ENCODE measurements at places on chromosomes 16 and 17.

- DNase-seq: no peak
Measured at GRCh38 chr16:49932434-49932833, 76.5 kb upstream of the ZNF423 start.

DNA sequence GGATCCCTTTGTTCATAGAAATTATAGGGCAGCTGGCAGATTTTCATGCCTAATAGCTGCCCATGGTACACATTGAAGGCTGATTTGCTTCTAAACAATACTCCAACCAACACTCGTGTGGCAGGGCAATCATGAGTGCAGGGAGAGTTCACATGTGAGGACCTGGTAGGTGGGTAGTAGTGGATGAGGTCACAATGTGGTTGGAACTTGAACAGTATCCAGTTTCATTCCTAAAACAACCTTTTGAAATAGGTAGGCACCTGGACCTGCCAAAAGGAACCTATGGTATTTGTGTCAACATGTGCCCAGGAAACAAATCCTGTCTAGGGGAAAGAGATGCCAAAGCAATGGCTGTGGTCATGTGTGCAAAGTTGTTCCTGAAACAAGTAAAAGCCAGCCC lies 32.8 kb downstream of the CCL4 start:
- no peak for DNase-seq

DNA sequence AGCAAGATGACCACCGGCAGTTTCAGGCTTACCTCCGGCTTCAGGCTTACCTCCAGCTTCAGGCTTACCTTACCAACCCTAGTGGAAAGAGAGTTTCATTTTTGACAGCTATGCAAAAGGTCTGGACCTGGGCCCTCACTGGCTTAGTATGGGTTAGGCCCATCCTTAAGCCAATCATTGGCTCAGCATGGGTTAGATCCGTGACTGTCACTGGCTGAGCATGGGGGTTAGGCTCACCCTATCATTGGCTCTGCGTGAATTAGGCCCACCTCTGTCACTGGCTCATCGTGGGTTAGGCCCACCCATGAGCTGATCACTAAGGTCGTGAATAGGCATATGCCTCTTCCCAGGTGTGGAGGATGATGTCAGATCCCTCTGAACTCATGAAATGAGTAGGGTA lies 8.1 kb downstream of the NDE1 start:
- no peak for DNase-seq

DNA sequence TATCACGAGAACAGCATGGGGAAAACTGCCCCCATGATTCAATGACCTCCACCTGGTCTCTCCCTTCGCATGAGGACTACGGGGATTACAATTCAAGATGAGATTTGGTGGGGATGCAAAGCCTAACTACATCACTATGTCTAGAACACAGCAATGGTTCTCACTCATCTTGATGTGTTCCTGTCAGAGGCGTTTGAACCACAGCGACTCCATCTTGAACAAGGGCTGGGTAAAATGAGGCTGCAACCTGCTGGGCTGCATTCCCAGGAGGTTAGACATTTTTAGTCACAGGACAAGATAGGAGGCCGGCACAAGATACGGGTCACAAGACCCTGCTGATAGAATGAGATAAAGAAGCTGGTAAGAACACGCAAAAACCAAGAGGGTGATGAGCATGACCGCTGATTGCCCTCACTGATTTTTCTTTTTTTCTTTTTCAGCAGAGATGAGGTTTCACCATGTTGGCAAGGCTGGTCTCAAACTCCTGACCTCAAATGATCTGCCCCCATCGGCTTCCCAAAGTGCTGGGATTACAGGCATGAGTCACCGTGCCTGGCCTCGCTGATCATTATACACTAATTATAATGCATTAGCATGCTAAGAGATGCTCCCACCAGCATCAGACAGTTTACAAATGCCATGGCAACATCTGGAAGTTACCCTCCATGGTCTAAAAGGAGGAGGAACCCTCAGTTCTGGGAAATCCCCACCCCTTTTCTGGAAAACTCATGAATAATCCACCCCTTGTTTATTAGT lies 3.0 kb upstream of the PPY start:
- no peak for DNase-seq

DNA sequence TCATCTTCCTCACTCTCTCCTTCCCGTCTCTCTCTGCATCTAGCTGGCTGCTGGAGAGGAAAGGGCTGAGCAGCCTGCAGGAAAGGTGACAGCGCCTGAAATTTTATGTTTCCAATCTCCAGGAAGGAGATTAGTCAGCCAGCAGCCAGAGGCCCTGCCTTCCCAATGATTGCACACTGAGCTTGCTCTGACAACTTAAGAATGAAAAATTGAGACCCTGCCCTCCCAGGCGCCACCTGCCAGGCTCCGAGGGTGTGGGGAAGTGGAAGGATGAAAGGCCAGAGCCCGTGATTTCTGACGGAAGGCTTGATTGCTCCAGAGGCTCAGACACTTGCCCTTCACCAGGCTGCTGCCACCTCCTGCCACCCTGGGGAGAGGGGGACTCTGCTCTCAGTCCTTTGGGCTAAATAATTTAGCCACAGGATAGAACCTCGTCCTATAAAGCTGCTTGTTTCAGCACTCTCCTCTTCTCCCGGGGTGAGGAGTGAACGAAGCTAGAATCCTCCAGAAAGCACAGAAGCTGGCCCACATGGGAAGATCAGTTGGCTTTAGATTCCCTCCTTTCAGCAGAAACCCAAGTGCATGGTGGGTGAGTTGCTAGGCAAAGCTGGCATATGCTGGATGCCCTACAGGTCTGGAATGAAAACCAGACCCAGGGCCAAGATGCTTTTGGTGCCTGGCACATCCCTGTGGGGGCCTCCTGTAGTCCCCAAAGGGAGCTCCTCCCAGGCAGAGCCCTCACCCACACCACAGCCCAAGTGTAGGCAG lies 33.5 kb downstream of the GRIN2C start:
- DNase-seq: no peak

DNA sequence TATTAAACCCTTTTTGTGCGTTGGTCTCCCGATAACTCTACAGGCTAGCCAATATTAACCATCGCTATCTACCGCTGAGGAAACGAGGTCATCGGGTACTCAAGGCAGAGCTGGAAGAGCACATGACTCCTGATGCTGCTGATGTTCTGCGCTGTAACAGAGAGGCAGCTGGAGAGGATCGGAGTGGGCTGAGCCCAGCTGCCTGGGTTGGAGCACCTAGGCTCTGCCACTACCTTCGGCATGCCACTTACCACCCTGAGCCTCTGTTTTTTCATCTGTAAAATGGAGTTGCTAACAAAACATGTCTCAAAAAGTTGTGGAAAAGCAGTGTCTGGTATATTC lies 432 bp upstream of the SLC46A1 start:
- no peak for DNase-seq

- DNase-seq: peak; percentile 12
Measured at GRCh38 chr17:79942591-79943346, 92.9 kb downstream of the TBC1D16 start.

DNA sequence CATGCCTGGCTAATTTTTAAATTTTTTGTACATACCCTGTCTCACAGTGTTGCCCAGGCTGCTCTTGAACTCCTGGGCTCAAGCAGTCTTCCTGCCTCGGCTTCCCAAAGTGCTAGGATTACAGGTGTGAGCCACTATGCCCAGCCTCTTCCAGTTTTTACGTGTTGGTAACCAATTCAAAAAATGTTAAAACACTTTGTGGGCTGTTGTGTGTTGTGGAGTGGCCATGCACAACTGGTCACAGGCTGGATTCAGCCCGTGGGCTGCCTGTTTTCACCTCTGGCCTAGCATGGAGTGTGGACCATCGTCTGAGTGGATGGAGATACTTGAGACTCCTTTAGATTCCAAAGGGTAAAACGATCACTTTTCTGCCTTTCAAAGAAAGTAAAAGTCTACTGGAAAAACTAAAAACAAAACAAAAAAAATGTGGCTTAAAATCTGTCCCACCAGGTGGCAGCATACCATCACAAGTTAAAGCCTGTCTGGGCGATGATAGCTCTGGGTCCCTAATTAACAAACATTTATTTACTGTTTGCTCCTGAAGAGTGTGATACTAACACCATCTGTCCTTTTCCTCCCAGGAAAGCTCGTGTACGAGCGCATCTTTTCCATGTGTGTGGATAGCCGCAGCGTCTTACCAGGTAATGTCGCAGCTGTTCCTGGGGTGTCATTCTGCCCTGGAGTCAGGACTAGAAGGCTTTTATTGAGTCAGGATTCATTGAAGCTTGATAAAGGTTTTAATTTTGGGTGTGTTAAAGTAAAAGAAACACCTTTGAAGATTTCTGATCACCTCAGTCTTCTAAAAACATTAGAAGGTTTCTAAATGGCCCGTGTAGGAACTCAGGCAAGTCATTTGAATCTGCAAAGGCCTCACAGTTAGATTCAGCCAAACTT lies 45.8 kb downstream of the VPS35L start:
- peak; percentile 39 for DNase-seq

- DNase-seq: no peak
Measured at GRCh38 chr16:67317853-67318252, 8.7 kb downstream of the KCTD19 start.

- DNase-seq: no peak
Measured at GRCh38 chr17:50767446-50767845, at the start of gene ANKRD40CL. Gene ANKRD40CL (minus strand): TSS chr17:50767518. CDS start chr17:50766913, 605 bp downstream.

- DNase-seq: no peak
Measured at GRCh38 chr17:73802314-73802713, 158.1 kb upstream of the SDK2 start.

GRCh38 chr16:65751622-65752521 lies 614.6 kb upstream of the CDH5 start:
- DNase-seq: no peak

DNA sequence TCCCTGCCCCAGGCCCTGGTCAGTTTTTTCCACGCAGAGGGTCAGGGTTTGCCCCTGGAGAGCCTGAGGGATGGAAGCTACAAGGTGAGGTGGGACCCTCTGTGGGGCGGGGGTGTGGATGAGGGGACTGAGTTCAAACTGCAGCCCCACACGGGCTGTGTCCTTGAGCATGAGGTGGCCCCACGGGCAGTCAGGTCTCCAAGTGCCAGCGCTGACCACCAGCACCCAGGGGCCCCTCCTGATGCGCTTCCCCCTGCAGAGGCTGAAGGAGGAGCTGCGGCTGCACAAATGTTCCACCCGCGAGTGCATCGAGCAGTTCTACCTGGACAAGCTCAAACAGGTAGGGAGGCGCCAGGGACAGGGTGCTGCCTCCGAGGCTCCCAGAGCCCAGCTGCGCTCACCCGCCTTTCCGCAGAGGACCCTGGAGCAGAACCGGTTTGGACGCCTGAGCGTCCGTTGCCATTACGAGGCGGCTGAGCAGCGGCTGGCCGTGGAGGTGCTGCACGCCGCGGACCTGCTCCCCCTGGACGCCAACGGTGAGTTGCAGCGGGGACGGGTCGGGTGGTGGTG lies 4.3 kb downstream of the TSR3 start:
- DNase-seq: no peak

DNA sequence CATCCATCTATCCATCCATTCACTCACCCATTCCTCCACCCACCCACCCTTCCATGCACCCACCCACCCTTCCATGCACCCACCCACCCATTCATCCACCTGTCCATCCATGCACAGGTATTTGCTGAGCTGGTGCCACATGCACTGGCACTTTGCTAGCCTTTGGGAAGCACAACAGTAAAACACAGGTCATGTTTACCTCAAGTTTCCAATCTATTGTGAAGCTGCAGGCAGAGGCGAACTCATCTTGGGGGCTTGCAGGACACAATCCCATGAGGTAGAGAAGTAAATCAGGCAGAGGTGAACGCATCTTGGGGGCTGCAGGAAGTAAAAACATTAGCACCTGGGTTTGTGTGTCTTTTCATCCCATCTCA lies 35.6 kb upstream of the CBFA2T3 start:
- DNase-seq: no peak

- no peak for DNase-seq
Measured at GRCh38 chr17:36578671-36579070, 13.0 kb upstream of the DHRS11 start.

GRCh38 chr17:34261568-34262337 lies 6.7 kb downstream of the CCL2 start:
- DNase-seq: no peak

- DNase-seq: no peak
Measured at GRCh38 chr17:68870976-68871375, 84.2 kb downstream of the ABCA8 start.

DNA sequence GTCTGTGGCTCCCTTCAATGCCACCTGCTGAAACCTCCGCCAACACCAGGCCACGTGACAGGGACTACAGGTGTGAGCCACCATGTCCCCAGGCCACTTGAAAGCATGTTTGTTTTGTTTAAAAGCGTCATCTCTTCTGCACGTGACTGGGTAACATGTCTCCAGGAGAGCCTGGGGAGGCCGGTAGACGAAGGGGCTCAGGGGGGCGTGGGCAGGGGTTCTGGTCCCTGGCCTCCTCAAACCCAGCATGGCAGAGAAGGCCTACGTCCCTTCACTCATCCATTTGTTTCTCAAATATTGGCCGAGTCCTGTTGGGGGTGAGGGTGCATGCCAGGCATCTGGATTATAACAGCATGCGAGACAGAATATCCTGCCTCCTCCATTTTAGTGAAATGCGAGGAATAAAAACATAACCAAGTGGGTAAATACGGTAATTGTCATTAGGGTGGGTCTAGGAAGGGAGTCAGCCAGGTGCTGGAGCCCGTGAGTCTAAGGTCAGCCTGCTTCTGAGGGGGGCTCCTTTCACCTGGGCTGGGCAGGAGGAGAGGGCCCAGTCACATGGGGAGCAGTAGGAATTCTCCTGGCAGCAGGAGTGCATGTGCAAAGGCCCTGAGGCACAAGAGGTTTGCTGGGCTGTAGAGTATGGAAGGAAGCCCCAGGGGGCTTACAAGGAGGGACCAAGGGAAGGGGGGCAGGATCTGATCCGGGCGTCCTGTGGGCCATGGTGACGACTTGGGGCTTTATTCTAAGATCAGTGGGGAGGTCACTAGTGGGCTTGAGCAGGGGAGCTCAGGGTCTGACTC lies 26.8 kb upstream of the CIBAR2 start:
- DNase-seq: no peak

DNA sequence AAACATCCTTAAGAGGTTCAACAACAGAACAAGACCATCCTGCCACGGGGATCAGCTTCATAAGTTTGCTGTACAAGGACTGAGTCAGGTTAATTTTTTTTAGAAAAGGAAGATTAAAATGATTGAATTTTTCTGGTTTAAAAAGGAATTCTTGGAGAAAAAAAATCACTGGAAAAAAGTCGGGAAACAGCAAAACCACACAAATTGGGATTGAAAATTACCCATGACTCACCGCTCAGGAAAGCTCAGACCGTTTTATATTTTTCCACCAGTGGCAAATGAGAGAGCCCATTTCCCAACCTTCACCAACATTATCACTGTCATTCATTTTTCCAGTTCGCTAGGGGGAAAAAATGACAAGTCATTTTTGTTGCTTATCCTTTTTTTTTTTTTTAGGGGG lies 46.6 kb downstream of the MRM3 start:
- no peak for DNase-seq

All from CD4-positive, alpha-beta memory T cell (primary cell).